Foreskin fibroblast (primary cell): ENCODE measurements at places on chromosomes 7 and 10.

DNA sequence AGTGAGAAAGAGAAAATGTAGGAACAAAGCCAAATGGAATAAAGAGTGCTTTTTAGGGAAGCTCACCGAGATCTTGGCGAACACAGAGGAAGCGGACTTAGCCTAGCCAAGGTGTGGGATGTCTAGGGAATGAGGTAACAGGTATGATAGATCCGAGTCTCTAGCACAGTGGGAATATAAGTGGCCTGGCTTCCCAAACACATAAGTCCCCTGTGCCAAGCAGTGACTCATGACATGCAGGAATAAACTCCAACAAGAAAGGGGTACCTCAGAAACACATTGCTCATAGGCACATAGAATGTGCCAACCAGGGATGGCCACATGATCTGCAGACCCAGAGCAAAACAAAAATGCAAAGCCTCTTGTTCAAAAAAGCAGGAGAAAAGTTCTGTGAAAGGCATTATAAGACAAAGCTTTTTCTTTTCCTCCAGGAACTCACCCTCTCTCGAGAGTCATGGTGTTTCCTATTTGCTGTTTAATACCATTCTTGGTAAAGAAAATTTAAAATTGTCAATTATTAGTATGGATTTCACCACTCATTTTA is 542.5 kb downstream of the GATA3 start:
- DNase-seq = no peak

- no peak for DNase-seq
These were observed 58.5 kb downstream of the OGDH start for GRCh38 chr7:44664780-44665461.

- no peak for DNase-seq
These were observed 36.4 kb downstream of the IL2RA start for GRCh38 chr10:6025683-6026255.

- DNase-seq = no peak
These were observed 278.0 kb downstream of the ADRA2A start for GRCh38 chr10:111354859-111355258.

GRCh38 chr7:12827219-12827821 is 139.9 kb downstream of the ARL4A start:
- no peak for DNase-seq

- DNase-seq = peak; percentile 16
These were observed 11.9 kb upstream of the PLEKHA1 start for GRCh38 chr10:122362621-122363020.

- DNase-seq = no peak
These were observed 252.7 kb upstream of the FERD3L start for GRCh38 chr7:19397911-19398310.

DNA sequence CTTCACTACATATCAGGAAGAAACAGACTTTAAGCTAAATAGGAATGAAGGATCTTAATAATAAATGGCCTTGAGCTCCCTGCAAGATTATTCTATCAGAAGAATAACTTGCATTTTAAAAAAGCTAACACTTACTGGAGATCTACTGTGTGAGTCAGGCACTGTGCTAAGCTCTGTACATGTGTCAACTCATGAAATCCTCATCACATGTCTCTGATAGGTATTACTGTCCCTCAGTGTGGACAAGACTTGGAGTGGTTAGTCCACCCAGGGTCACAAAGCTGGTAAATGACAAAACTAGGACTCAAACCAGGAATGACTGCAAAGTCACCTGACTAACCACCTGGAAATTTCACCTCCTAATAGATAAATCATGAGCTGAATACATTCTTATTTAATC is 57.1 kb upstream of the KCTD7 start:
- no peak for DNase-seq

- DNase-seq = no peak
These were observed 30.5 kb downstream of the PAX2 start for GRCh38 chr10:100775871-100776270.

- DNase-seq = no peak
These were observed 843.6 kb upstream of the POT1 start for GRCh38 chr7:125773113-125773785.

- peak; percentile 42 for DNase-seq
These were observed 21.8 kb upstream of the PIP4K2A start for GRCh38 chr10:22736134-22736533.

GRCh38 chr10:116049158-116049973 is 223.6 kb downstream of the GFRA1 start:
- DNase-seq = no peak

GRCh38 chr7:35729061-35729783 is 34.3 kb upstream of the HERPUD2 start:
- no peak for DNase-seq

GRCh38 chr7:143223784-143224183 is 1.9 kb downstream of the TAS2R40 start:
- no peak for DNase-seq
